ENCODE measurements at places on chromosomes 16 and 17. TPM values are rescaled to one million over a fixed set of nuclear protein-coding genes. Genes with fewer than 3 reads are reported as not detected.

The RBFOX1 gene
- not detected for total RNA-seq

The WNT3 gene
- not detected for total RNA-seq

The FLCN gene
- total RNA-seq, result 18.4 TPM

The SLC12A4 gene
- 24.3 TPM for total RNA-seq

The SEZ6L2 gene
- 0.31 TPM for total RNA-seq
